ENCODE measurements at places on chromosomes 2 and 18. TPM values are rescaled to one million over a fixed set of nuclear protein-coding genes. Genes with fewer than 3 reads are reported as not detected.

DNA sequence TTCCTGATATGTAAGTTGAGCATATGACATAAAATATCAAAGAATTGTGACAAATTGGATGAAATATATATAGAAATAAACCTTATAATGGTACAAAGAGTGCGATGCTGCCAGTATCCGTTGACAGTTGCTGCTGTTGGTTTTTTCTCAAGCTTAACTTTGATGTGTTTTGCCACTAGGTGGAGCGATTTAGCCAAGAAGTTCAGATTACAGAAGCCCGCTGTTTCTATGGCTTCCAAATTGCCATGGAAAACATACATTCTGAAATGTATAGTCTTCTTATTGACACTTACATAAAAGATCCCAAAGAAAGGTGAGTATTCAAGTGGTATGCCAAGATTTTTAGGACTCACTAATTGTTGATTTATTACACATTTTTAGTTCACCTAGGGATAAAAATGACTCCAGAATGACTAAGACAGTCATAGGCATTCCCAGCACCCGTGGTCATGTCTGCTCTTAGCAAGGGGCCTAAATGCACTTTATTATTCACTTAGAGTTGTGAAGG is 2.1 kb downstream of the RRM2 start:
- peaks cover 32% of the 10 kb centered on the region for H3K36me3 ChIP-seq
- H3K27ac ChIP-seq, result no peak overlapping the region
- DNase-seq, result peak; percentile 52
- H3K4me3 ChIP-seq, result peak overlapping the region; percentile 97
- no peaks in the 10 kb centered on the region for H3K27me3 ChIP-seq
- peaks cover 71% of the 10 kb centered on the region for H3K4me1 ChIP-seq

GRCh38 chr2:201781557-201782051 is 871 bp upstream of the ALS2 start:
- H3K36me3 ChIP-seq, result no peaks in the 10 kb centered on the region

DNA sequence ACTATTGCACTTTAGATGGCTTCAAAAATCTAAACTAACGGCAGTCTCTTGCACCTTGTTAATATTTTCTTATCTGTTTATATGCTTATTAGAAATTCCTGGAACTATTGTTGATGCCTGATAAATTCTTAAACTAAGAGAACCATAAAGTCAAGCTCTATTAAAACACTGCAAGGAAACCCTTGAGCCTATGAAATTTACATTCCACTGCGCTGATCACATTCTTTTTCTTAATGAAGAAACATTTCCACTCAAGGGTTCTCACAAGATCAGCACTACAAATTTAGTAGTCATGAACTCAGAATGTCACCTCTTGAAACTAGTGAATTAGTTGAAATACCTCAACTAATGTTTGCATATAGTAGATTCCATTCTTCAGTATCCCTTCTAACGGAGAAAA is 331.8 kb upstream of the SLC8A1 start:
- no peak for DNase-seq
- no peak overlapping the region for H3K4me3 ChIP-seq
- no peaks in the 10 kb centered on the region for H3K4me1 ChIP-seq
- H3K27ac ChIP-seq, result no peak overlapping the region
- no peaks in the 10 kb centered on the region for H3K36me3 ChIP-seq

GRCh38 chr18:47987388-47987699 is 56.9 kb upstream of the SMAD2 start:
- H3K27me3 ChIP-seq, result peaks cover 30% of the 10 kb centered on the region
- no peak overlapping the region for H3K4me3 ChIP-seq
- H3K36me3 ChIP-seq, result no peaks in the 10 kb centered on the region
- H3K4me1 ChIP-seq, result peaks cover 3% of the 10 kb centered on the region
- H3K27ac ChIP-seq, result no peak overlapping the region

DNA sequence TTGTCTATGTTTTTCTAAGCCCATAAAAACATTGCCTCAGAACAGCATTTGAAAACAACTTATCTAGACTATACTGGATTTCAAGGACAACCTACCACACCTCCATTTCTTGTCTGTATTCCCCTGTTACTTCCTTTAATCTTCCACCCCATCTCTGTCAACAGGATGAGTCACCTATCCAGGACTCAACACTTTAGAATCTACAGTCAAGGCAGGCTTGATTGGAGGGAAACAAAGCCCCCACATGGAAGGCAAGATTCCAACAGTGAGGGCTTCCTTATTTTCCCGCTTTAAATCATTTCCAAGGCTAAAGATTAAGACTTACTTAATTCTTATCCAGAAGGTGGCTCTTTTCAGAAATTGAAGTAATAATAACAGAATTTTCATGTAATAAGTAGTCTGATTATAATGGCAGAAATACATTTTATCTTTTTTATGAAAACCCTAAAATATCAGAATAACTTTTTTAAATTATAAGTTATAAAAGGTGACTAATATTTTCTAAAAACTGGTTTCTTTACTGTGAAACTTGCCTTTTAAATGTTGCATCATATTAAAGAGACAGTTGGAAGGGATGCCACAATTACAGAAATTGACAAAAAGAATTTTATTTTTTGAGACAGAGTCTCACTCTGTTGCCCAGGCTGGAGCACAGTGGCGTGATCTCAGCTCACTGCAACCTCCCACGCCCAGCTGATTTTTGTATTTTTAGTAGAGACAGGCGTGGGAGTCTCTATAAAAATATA is 138.7 kb upstream of the CCDC150 start:
- no peak overlapping the region for H3K4me3 ChIP-seq
- peaks cover 11% of the 10 kb centered on the region for H3K36me3 ChIP-seq
- DNase-seq, result no peak
- H3K27ac ChIP-seq, result no peak overlapping the region
- no peaks in the 10 kb centered on the region for H3K27me3 ChIP-seq

DNA sequence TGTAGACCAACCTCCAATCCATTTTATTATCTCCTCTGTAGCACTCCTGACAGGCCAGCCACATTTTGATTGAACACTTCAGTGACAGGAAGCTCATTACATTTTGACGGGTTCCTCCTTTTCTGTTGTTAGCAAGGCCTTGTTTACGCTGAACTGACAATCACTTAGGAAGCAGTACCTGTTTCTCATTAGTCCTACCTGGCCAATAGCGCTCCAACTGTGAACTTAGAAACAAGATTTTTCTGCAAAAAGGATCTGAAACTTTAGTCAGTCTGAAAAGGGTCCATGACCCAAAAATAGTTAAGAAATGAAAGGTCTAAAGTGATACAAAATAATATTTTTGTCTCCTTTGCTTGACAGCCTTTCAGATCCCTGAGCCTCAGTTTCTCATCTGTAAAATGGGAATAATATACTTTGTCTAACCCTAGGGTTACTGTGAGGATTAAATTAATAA is 119.6 kb upstream of the MSTN start:
- H3K27me3 ChIP-seq, result no peaks in the 10 kb centered on the region
- no peaks in the 10 kb centered on the region for H3K36me3 ChIP-seq
- H3K27ac ChIP-seq, result no peak overlapping the region
- H3K4me3 ChIP-seq, result no peak overlapping the region

DNA sequence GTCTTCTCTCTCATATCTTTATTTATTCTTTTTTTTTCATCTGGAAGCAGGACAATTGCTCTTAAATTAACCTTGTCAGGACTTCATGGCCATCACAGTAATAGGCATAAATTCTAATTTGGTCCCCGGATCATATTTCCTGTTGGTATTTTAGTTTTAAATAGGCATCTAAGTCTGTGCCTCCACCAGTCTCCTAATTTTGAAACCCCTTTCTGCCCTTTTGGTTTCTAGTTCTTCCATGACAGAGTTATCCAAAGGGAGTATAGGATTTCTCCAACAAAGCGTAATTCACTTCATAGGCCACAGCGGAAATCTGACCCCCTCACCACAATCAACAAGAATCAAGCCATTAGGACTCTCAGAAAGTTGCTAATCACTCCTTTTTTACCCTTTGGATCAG is 3.8 kb downstream of the EPHA4 start:
- H3K27ac ChIP-seq, result no peak overlapping the region
- H3K27me3 ChIP-seq, result peaks cover 64% of the 10 kb centered on the region
- H3K4me1 ChIP-seq, result peaks cover 70% of the 10 kb centered on the region
- no peak for DNase-seq

- no peak overlapping the region for H3K27ac ChIP-seq
- H3K36me3 ChIP-seq, result peaks cover 2% of the 10 kb centered on the region
- H3K4me3 ChIP-seq, result no peak overlapping the region
- H3K27me3 ChIP-seq, result no peaks in the 10 kb centered on the region
These were observed 241.7 kb downstream of the CD226 start for GRCh38 chr18:69705987-69706386.

- H3K27ac ChIP-seq, result no peak overlapping the region
- no peak overlapping the region for H3K4me3 ChIP-seq
- H3K27me3 ChIP-seq, result peaks cover 36% of the 10 kb centered on the region
These were observed 4.1 kb downstream of the RAPGEF4 start for GRCh38 chr2:172739661-172740266.

- no peak overlapping the region for H3K4me3 ChIP-seq
- peaks cover 26% of the 10 kb centered on the region for H3K4me1 ChIP-seq
- DNase-seq, result no peak
- H3K27ac ChIP-seq, result no peak overlapping the region
- peaks cover 5% of the 10 kb centered on the region for H3K36me3 ChIP-seq
These were observed 36.6 kb upstream of the PPP1R1C start for GRCh38 chr2:181949047-181949446.

DNA sequence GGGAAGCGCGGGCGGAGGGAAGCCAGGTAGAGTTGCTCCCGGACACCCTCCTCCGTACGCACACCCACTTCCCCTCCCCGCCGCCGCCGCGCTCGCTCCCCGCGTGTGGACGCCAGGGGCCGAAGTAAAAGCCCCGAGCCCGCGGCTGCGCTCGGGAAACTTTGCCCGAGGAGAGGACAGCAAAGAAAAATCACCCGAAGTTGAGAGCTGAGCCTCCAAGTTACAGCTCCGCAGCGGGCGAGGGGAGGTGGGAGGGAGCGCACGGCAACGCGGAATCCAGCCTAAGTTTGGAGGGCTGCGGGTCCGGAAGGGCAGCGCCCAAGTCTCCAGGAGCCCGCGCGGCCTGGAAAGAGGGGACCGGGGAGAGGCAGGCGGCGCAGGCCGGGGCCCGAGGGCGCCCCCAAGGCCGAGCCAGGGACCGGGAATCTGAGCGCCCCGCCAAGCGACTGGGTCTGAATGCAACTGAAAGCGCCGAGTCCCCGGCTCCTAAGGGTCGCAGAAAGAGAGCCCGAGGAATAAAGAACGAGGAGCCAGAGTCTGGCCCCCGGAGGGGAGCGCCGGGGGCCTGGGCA is 706 bp upstream of the BCL11A start:
- H3K27ac ChIP-seq, result no peak overlapping the region
- H3K27me3 ChIP-seq, result peaks cover 97% of the 10 kb centered on the region
- no peak for DNase-seq
- peaks cover 41% of the 10 kb centered on the region for H3K4me1 ChIP-seq

DNA sequence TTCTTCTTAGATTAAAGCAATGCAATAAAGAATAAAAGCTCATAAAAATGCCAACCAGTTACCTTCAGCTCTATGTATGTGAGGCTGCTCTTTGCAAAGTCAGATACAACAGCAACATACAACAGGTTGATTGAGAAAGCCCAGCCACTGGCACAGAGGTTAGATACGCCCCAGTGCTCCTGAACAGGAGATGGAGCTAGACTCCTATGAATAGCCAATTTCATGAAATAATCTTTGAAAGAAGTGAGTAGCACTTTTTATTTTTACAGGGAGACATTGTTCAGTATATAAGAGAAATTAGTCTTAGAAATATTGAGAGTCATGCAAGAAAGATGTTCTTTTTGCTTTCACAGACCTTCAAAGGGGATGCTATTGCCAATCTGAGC is 362.4 kb upstream of the MEX3C start:
- no peaks in the 10 kb centered on the region for H3K27me3 ChIP-seq
- H3K36me3 ChIP-seq, result no peaks in the 10 kb centered on the region
- H3K27ac ChIP-seq, result no peak overlapping the region
- DNase-seq, result no peak
- no peak overlapping the region for H3K4me3 ChIP-seq

- no peaks in the 10 kb centered on the region for H3K4me1 ChIP-seq
- no peak overlapping the region for H3K4me3 ChIP-seq
- H3K27me3 ChIP-seq, result no peaks in the 10 kb centered on the region
- no peaks in the 10 kb centered on the region for H3K36me3 ChIP-seq
- DNase-seq, result no peak
These were observed 133.7 kb downstream of the COMMD1 start for GRCh38 chr2:62038975-62039771.

DNA sequence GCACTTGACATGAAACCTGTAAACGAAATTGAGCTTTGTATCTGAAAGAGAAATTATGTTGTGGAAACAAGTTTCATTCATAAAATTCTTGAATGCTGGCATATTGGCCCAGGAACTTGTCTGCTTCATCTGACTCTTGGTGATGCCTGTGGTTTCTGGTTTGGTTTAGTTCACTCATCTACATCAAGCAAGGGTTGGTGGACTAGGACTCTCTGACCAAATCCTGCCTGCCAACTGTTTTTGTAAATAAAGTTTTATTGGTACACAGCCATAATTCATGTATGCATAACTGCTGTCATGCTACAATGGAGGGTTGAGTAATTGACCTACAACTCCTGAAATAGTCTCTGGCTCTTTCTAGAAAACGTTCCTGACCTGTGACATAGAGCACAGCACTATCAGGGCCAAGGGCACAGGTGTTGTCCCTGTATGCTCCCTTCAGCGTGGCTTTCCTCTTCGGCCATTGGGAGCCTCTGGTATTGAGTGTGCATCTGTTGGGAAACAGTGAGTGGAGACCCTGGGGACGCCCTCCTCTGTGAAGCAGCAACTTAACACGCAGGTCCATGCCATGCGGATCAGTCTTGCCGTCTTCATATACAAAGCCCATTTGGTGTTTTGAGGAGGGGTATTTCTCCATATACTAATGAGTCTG is 226.3 kb downstream of the SH3RF3 start:
- no peaks in the 10 kb centered on the region for H3K27me3 ChIP-seq
- H3K4me1 ChIP-seq, result peaks cover 5% of the 10 kb centered on the region
- no peak overlapping the region for H3K4me3 ChIP-seq
- peaks cover 6% of the 10 kb centered on the region for H3K36me3 ChIP-seq

GRCh38 chr2:61549546-61549945 is 11.4 kb upstream of the XPO1 start:
- H3K27me3 ChIP-seq, result no peaks in the 10 kb centered on the region
- H3K27ac ChIP-seq, result no peak overlapping the region
- no peaks in the 10 kb centered on the region for H3K4me1 ChIP-seq
- DNase-seq, result no peak

DNA sequence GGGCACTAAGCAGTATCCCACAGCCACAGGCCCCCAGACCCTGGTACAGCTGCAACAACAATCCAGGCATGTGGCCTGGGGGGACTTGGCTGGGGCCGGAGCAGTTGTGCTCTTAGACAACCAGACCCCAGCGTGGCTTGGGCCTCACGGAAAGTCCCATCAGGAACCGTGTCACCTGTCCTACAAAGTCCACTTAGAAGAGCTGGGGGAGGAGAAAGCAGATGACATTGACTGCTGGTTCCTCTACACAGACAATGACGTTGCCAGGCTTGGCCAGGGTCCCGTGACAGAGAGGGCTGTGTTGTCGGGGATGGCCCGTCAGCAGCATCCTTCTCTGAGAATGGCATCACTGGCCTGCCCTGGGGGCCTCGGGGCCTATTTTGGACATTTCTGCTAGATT is 124.5 kb downstream of the SEPTIN10 start:
- H3K27me3 ChIP-seq, result no peaks in the 10 kb centered on the region
- DNase-seq, result no peak
- H3K36me3 ChIP-seq, result no peaks in the 10 kb centered on the region
- no peak overlapping the region for H3K27ac ChIP-seq

- H3K4me1 ChIP-seq, result no peaks in the 10 kb centered on the region
- peaks cover 2% of the 10 kb centered on the region for H3K36me3 ChIP-seq
- no peak for DNase-seq
- no peak overlapping the region for H3K4me3 ChIP-seq
- H3K27me3 ChIP-seq, result no peaks in the 10 kb centered on the region
- H3K27ac ChIP-seq, result no peak overlapping the region
These were observed 263.4 kb downstream of the NEDD4L start for GRCh38 chr18:58307441-58307840.

Gene GPR55
- not detected for total RNA-seq

Gene NDUFAF7
- total RNA-seq, result 21.9 TPM

Gene DUSP11
- total RNA-seq, result 18.2 TPM

Gene LOXL3
- total RNA-seq, result 28.3 TPM

Gene VWC2L
- 0.23 TPM for total RNA-seq

Gene DYSF
- total RNA-seq, result 2.4 TPM
